ENCODE measurements at places on chromosomes 1 and 21. TPM values are rescaled to one million over a fixed set of nuclear protein-coding genes. Genes with fewer than 3 reads are reported as not detected.

DNA sequence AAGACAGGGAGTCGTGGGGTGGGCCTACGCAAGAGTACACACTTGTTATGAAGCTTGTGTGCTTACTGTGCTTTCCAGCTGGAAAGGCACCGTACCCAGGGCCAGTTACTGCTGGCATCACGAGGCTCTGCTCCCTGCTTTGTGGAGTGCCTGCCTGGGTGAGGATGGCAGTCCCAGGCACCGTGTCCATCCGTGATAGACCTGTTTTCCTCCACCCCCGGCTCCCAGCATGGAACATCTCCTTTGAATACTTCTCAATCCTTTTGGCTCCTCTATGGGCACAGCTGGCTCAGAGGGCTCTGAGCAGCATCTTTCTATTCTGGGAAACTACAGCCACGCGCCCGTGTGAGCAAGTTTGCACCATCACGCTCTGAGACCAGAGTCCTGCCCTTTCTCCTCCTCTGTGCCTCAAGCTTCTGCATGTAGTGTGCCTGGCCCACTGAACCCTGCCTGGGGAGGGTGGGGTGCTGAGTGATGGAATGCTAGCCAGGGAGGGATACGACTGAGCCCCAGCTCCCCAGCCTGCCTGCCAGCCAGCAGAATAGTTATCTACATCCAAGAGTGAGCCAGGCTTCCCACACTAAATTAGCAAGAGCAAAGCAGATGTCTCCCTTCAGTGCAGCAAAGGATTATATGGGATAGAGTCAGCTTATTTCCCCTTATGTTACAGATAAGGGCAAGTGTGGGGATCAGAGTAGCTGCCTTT lies 7.1 kb upstream of the TNR start:
- no peak for DNase-seq

DNA sequence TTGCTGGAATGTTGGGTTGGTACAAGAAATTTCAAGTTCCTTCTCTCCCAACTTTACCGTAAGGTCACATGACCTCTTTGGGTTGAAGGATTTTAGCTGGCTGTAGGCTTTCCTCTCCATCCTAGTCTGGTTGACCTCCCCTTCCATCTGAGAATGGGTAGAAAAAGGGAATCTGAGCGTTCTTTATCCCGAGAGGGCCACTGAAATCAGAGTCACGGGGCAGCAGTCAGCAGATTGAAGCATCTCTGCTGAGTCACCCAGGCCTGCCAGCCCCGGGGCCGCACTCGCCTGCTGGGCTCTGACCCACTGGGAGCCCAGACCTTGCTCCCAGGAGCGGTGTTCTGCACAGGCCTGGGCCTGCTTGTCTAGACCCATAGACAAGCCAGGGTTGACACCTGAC lies 31.0 kb downstream of the TMCC2 start:
- DNase-seq, result no peak

GRCh38 chr1:87243573-87243972 lies 85.1 kb upstream of the LMO4 start:
- DNase-seq, result no peak

DNA sequence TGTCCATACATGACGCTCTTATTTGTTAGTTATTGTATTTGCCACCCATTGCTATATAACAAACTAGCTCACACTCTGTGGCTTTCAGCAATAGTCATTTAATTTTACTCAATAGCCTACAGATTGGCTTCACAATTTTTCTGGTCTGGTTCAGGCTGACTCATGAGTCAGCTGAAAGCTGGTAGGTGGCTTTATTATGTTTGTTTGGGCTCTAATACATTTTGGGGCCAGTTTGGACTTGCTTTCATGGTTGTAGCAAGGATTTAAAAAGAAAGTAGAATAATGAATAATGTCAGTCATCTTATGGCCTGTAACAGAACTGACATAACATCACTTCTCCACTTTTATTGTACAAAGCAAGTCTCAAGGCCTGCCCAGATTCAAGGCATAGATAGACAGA lies 338.7 kb downstream of the LRRIQ3 start:
- DNase-seq, result no peak

DNA sequence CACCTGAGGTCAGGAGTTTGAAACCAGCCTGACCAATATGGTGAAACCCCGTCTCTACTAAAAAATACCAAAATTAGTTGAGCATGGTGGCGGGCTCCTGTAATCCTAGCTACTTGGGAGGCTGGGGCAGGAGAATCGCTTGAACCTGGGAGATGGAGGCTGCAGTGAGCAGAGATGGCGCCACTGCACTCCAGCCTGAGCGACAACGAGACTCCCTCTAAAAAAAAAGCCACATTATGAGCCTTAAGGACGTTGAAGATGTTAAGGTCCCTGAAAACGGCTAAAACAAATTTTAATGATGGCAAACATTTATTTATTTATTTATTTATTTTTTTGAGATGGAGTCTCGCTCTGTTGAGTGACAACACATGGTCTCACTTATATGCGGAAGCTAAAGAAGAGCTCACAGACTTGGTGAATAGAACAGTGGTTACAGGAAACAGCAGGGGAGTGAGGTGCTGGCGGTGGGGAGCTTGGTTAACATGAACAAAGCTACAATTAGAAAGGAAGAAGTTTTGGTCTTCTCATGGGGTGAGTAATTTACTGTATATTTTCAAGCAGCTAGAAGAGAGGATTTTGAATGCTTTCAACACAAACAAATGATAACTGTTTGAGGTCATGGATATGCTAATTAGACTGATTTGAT lies 47.1 kb downstream of the TCP10L start:
- DNase-seq, result no peak

DNA sequence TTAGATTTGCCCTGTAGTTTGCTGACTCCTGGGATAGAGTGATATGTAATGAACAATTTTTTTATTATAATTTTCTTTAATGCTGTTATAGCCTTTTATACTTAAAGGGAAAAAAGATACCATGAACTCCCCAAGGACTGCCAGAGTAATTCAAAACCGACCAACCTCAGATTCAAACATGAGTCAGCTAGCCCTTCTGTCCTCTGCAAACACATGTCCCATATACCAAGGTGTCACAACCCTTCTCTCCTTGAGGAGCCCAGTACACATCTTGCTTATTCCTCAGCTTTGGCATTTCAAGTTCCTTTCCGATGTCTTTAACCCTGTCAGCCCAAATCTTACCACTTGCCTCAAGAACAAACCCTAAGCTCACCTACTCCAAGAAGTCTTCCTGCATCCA lies 184.9 kb downstream of the KCNH1 start:
- no peak for DNase-seq

Gene AQP10
- total RNA-seq, result not detected

Gene RXRG
- total RNA-seq, result 0.44 TPM
